ENCODE measurements at places on chromosomes 5 and 9. TPM values are rescaled to one million over a fixed set of nuclear protein-coding genes. Genes with fewer than 3 reads are reported as not detected.

Gene PAPPA
- total RNA-seq, result 11.7 TPM

DNA sequence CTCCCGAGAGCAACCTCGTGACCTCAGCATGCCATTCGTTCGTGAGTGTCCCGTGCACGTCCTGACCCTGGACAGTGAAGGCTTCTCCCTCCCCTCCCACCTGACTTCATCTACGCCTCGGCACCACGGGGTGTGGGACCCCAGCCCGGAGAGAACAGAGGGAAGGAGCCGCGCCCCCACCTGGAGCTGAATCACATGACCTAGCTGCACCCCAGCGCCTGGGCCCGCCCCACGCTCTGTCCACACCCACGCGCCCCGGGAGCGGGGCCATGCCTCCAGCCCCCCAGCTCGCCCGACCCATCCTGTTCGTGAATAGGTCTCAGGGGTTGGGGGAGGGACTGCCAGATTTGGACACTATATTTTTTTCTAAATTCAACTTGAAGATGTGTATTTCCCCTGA lies 38.3 kb upstream of the FCN2 start:
- H3K36me3 ChIP-seq, result peaks cover 82% of the 10 kb centered on the region
- no peak for DNase-seq
- no peaks in the 10 kb centered on the region for H3K4me1 ChIP-seq
- no peak overlapping the region for H3K4me3 ChIP-seq
- no peak overlapping the region for H3K27ac ChIP-seq
- H3K27me3 ChIP-seq, result no peaks in the 10 kb centered on the region

- H3K27me3 ChIP-seq, result no peaks in the 10 kb centered on the region
- no peak for DNase-seq
- no peak overlapping the region for H3K4me3 ChIP-seq
- H3K27ac ChIP-seq, result no peak overlapping the region
Measured at GRCh38 chr9:122923947-122924346, 7.4 kb downstream of the ZBTB26 start.

Gene KCNIP1
- total RNA-seq, result not detected

GRCh38 chr9:34252016-34252415 lies 73.2 kb downstream of the UBAP1 start:
- peaks cover 30% of the 10 kb centered on the region for H3K36me3 ChIP-seq
- H3K4me1 ChIP-seq, result peaks cover 60% of the 10 kb centered on the region
- H3K27ac ChIP-seq, result no peak overlapping the region
- no peaks in the 10 kb centered on the region for H3K27me3 ChIP-seq
- H3K4me3 ChIP-seq, result no peak overlapping the region

Gene IL5
- total RNA-seq, result not detected

- H3K27me3 ChIP-seq, result peaks cover 3% of the 10 kb centered on the region
- H3K4me3 ChIP-seq, result no peak overlapping the region
- no peaks in the 10 kb centered on the region for H3K36me3 ChIP-seq
- no peak overlapping the region for H3K27ac ChIP-seq
- no peaks in the 10 kb centered on the region for H3K4me1 ChIP-seq
- no peak for DNase-seq
Measured at GRCh38 chr5:128553747-128554146, 15.7 kb upstream of the FBN2 start.

- no peaks in the 10 kb centered on the region for H3K4me1 ChIP-seq
- no peak overlapping the region for H3K4me3 ChIP-seq
- no peaks in the 10 kb centered on the region for H3K27me3 ChIP-seq
Measured at GRCh38 chr5:149298842-149299404, 27.3 kb downstream of the AFAP1L1 start.

DNA sequence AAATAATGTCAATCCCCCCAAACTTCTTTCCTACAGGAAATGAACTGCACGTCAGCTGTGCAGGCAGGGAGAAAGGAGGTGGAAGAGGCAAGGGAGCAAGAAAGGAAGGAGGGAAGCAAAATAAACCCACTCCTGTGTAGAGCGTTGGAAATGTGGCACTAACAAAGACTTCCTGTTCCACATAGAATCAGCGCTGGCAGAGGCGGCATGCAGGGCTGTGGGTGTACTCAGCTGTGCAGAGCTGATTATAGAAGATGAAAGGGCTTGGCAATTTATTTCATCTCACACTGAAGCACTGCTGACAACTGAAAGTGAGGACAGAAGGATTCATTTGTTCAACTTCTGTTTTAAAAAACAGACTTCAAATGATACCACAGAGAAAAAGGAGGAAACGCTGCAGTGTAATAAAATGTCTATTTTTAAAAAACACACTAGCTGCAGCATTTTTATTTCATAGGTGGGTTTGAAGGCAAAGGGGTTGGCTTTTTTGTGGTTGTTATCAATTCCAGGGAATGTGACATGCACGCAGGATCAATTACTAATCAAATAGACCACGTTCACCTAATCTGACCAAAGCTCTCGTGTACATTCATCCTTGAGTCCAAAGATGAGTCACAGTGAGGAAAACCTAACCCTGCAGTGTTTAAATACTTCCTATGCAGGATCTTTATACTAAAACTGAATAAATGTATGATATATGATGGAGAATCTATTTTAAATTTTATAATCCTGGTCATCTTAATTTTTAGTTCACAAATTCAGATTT lies 583.5 kb downstream of the ZNF608 start:
- H3K27me3 ChIP-seq, result no peaks in the 10 kb centered on the region
- no peak overlapping the region for H3K27ac ChIP-seq
- no peaks in the 10 kb centered on the region for H3K36me3 ChIP-seq

Gene CNTLN
- total RNA-seq, result 4.7 TPM

DNA sequence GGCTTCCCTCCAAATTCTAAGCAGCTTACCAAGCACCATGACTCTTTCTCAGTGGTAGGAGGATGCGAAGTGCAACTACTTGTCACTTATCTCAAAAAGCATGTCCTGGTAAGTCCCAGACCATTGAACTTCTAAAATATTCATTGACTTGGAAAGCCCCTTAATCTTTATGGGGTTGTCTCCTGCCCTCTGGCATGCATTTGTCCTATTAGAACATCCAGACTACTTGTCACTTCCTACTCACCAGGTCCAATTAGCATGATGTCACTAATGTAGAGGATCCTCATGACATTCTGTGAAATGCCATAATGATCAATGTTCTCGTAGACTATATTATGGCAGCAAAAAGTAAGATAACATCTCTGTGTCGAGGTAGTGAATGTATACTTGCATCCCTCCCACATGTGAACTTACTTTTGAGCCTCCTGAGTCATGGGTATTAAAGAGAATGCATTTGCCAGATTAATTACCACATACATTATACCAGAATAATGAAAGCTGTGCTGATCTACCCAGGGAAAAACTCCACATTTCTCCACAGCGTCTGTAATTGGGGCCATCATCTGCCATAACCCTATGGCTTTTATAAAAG lies 63.5 kb upstream of the RAD23B start:
- H3K27me3 ChIP-seq, result no peaks in the 10 kb centered on the region
- no peaks in the 10 kb centered on the region for H3K4me1 ChIP-seq
- H3K36me3 ChIP-seq, result no peaks in the 10 kb centered on the region
- H3K27ac ChIP-seq, result no peak overlapping the region
- DNase-seq, result no peak
- H3K4me3 ChIP-seq, result no peak overlapping the region

GRCh38 chr9:96556701-96557461 lies 62.8 kb downstream of the CDC14B start:
- no peaks in the 10 kb centered on the region for H3K27me3 ChIP-seq
- no peak for DNase-seq

GRCh38 chr5:145551714-145552113 lies 283.4 kb downstream of the PRELID2 start:
- no peak overlapping the region for H3K4me3 ChIP-seq
- DNase-seq, result no peak
- no peaks in the 10 kb centered on the region for H3K4me1 ChIP-seq
- H3K36me3 ChIP-seq, result no peaks in the 10 kb centered on the region
- H3K27ac ChIP-seq, result no peak overlapping the region

GRCh38 chr5:132510076-132510475 lies 19.5 kb upstream of the IRF1 start:
- H3K4me1 ChIP-seq, result peaks cover 13% of the 10 kb centered on the region
- no peak for DNase-seq
- H3K4me3 ChIP-seq, result no peak overlapping the region

GRCh38 chr5:125106881-125107280 lies 360.4 kb upstream of the ZNF608 start:
- H3K36me3 ChIP-seq, result no peaks in the 10 kb centered on the region
- DNase-seq, result no peak
- no peak overlapping the region for H3K4me3 ChIP-seq
- H3K4me1 ChIP-seq, result no peaks in the 10 kb centered on the region

Gene TRIM23
- total RNA-seq, result 37.3 TPM

GRCh38 chr5:60366489-60366888 lies 333.5 kb downstream of the DEPDC1B start:
- no peak overlapping the region for H3K27ac ChIP-seq
- H3K27me3 ChIP-seq, result no peaks in the 10 kb centered on the region
- H3K36me3 ChIP-seq, result no peaks in the 10 kb centered on the region

GRCh38 chr9:21801683-21802417 lies 586 bp upstream of the MTAP start:
- H3K36me3 ChIP-seq, result no peaks in the 10 kb centered on the region
- peak overlapping the region; percentile 91 for H3K4me3 ChIP-seq
- H3K27me3 ChIP-seq, result no peaks in the 10 kb centered on the region
- H3K27ac ChIP-seq, result peak overlapping the region; percentile 90

Gene PCDHAC1
- total RNA-seq, result not detected

Gene IL33
- total RNA-seq, result 189 TPM

- no peak overlapping the region for H3K4me3 ChIP-seq
- H3K36me3 ChIP-seq, result no peaks in the 10 kb centered on the region
- no peaks in the 10 kb centered on the region for H3K27me3 ChIP-seq
- DNase-seq, result no peak
- H3K27ac ChIP-seq, result no peak overlapping the region
Measured at GRCh38 chr5:109256486-109256885, 153.3 kb downstream of the PJA2 start.

GRCh38 chr5:74320526-74320925 lies 320.0 kb downstream of the ENC1 start:
- no peak overlapping the region for H3K27ac ChIP-seq
- no peaks in the 10 kb centered on the region for H3K27me3 ChIP-seq
- no peak for DNase-seq
- no peaks in the 10 kb centered on the region for H3K36me3 ChIP-seq
- H3K4me3 ChIP-seq, result no peak overlapping the region

- no peaks in the 10 kb centered on the region for H3K27me3 ChIP-seq
- no peaks in the 10 kb centered on the region for H3K36me3 ChIP-seq
- H3K4me3 ChIP-seq, result no peak overlapping the region
- H3K27ac ChIP-seq, result no peak overlapping the region
- no peaks in the 10 kb centered on the region for H3K4me1 ChIP-seq
Measured at GRCh38 chr9:18611971-18612370, 138.0 kb downstream of the ADAMTSL1 start.

Gene SLC36A3
- total RNA-seq, result not detected

- H3K27ac ChIP-seq, result no peak overlapping the region
- H3K4me1 ChIP-seq, result peaks cover 12% of the 10 kb centered on the region
- no peak for DNase-seq
- no peaks in the 10 kb centered on the region for H3K27me3 ChIP-seq
- H3K36me3 ChIP-seq, result peaks cover 14% of the 10 kb centered on the region
Measured at GRCh38 chr5:154390096-154390495, 55.7 kb upstream of the SAP30L start.

DNA sequence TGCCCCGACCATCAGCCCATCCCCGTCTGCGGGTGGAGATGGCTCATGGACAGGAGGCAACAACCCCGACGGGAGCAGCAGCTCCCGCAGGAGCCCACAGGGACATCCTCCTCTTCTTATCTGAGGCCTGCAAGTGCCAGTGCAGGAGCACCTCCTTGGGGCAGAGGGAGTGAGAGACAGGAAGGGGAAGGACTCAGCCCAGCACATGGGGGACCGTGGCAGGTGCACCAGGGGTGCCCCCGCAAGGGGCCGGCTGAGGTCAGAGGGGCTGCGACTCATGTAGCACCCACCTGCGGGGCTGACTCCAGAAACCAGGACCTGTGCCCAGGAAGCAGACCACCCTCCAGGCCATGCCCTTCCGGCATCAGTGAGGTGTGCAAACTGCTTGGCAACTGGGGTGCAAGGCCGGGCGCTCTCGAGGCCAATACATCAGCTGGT lies 259.8 kb upstream of the ADAMTS16 start:
- no peaks in the 10 kb centered on the region for H3K36me3 ChIP-seq
- no peaks in the 10 kb centered on the region for H3K4me1 ChIP-seq
- H3K4me3 ChIP-seq, result no peak overlapping the region
- no peak for DNase-seq

Gene IFNA2
- not detected for total RNA-seq

Measured in stomach (tissue), 19 donors.